ENCODE measurements at places on chromosomes 3 and 15. TPM values are rescaled to one million over a fixed set of nuclear protein-coding genes. Genes with fewer than 3 reads are reported as not detected.

GRCh38 chr3:62732183-62732904 is 142.9 kb downstream of the CADPS start:
- DNase-seq = no peak

DNA sequence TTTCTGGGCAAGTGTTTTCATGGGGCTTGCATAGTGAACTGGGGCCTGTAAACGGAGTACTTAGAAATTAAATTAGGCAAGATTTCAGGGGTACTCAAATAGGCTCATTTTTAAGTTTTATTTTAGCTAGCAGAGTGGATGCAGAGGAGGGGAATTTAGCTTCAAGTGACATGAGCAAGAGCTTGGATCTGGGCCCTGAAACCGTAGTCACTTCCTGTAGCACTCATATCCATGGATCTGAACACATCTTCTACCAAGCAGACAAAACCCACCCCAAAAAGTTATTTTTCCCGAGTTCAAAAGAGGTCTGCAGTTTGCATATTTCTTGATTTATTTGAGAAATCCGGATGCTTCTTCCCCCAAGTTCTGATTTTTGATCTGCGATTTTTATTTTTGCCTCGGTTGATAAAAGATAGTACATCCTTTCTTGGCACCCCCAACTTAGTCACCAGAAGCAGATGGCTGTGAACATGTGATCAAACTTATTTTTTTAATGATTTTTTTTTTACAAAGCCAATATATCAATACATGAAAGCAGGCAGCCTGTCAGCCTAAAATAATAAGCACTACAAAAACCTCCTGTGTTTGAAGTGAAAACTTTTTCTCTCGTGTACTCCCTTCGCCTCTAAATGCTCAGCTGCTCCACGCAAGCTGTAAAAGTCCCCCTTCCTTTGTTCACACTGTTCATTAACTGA is 36.6 kb upstream of the STT3B start:
- DNase-seq = no peak

Gene AMOTL2
- not detected for total RNA-seq

DNA sequence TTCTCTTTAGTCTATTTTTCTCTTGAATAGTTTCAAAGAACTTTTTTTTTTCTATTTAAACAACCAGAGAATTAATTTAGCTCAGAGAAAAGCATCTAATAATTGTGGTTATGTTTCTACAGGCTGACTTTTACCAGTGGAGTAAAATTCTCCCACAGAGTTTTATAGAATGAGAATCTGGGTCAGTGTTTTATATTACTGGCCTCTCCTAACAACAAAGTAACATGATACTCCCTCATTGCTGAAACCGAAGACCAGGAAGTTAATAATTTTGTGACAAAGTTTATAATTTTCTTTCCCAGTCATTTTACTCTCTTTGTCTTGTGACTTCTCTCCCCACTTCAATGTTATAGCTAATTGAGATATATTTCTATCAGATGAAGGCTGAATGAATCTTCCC is 946.9 kb downstream of the EPHA3 start:
- DNase-seq = no peak

GRCh38 chr3:65285956-65286355 is 598.2 kb upstream of the ADAMTS9 start:
- DNase-seq = no peak

GRCh38 chr3:2839876-2840275 is 270.3 kb downstream of the IL5RA start:
- no peak for DNase-seq

DNA sequence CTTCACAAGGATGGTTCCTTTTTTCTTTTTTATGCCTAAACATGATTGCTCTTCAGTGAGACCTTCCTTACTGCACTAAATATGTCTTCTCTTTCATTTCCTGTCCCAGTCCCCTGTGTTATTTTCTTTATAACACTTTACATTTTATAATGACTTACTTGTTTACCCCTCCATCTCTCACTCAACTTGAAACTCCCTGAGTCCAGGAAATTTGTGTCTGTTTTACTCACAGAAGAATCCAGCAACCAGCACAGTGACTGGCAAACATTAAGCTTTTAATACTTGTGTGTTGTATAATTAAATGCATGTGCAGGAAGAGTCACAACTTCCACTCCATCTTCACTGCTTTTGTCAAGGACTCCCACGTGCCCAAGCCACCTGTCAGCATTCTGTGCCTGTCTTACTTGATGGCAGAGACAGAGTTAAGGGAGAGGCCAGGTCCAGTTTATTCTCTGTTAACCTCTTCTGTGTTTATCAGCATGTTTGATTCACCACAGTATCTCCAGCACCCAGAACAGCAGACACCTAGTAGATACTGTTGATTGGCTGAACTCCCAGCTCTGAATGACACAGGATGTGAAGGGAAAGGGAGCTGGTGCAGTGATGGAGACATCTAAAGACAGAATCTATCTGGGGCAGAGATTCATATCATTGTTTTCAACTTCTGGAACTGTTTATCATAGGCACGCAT is 42.8 kb downstream of the SSR3 start:
- DNase-seq = no peak

- no peak for DNase-seq
Measured at GRCh38 chr3:79172241-79172640, 595.6 kb downstream of the ROBO1 start.

- DNase-seq = no peak
Measured at GRCh38 chr15:63013052-63013808, 29.3 kb upstream of the TPM1 start.

GRCh38 chr3:43907508-43907858 is 216.7 kb downstream of the ABHD5 start:
- DNase-seq = no peak

Gene A4GNT
- total RNA-seq = not detected

DNA sequence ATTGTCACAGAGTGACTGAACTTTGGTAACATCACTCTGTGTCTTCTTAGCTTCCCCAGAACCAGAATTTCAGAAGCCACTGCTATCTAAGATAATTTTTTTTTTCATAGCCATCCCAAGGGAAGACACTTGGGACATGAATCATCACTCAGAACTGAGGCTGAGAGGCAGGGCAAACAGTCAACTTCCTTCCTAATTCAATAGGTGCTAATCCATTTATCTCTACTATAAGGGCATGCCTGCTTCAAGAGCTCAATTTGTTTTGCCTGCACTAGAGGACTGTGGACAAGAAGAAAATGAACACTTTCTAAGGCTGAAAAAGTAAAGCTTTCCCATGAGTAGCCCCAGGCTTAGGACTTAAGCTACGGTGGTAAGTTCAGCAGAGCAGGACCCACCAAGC is 56.7 kb upstream of the MYRIP start:
- no peak for DNase-seq

DNA sequence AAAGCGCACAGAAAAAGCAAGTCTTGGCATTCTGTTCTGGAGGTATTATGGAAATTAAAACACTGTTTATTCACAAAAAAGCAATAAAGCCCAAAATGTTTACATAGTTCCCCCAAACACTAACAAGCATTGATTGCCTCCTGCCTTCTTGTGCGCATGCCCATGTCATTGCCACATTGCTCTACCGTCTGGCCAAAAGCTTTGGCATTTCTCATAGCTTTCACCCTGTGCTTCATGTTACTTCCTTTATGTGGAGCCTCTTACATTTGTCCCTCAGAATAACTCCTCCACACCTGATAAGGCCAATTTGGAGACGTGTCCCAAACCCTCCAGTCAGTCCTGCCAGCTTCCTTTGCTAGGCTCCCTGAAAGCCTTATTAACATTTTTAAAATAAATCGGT is 680.8 kb downstream of the GBE1 start:
- DNase-seq = no peak

DNA sequence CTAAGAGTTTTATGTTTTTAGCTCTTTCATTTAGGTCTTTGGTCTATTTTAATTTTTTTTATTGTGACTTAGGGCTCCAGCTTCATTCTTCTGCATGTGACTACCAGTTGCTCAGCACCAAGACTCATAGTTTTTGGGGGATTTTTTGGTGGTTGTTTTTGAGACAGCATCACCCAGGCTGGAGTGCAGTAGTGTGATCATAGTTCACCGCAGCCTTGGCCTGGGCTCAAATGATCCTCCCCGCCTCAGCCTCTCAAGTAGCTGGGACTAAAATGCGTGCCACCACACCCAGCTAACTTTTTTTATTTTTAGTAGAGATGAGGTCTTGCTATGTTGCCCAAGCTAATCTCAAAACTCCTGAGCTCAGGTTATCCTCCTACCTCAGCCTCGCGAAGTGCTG is 19.4 kb downstream of the CDV3 start:
- DNase-seq = no peak

DNA sequence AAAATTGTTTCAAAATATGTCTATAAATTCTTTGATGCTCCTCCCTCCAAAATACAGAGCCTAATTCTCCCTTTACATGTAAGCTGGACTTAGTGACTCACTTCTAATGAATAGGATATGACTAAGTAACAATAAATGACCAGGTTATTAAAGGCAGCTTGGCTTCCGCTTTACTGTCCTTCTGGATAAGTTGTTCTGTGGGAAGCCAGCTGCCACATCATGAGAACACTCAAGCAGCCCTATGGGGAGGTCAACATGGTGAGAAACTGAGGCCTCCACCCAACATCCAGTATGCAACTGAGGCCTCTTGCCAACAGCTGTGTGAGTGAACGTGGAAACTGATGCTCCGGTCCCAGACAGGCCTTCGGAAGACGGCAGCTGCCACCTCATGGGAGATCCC is 247.3 kb upstream of the CHRM5 start:
- no peak for DNase-seq

Gene FOXB1
- total RNA-seq = 0.10 TPM

- no peak for DNase-seq
Measured at GRCh38 chr3:17680530-17680929, 61.9 kb downstream of the TBC1D5 start.

DNA sequence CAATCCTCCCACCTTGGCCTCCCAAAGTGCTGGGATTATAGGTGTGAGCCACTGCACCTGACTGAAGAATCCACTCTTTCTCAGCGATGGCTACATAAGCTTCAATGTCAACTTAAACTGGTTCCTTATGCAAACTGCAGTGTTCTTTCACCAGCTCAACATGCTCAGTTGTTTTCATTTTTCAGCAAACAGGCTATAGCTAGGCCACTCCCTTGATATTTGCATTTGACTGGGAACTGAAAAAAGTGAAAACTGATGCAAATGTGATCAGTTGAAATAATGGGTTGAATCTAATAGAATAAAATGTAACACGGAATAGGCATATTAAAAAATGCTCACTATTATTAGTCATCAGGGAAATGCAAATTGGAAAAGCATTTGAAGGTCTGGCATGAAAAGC is 74.2 kb upstream of the GCNT3 start:
- no peak for DNase-seq

All from natural killer cell treated with Interleukin-12 subunit alpha and Interleukin-12 subunit beta and Interleukin-15 and Interleukin-18, amount 100 ng/mL, for 72 hours (primary cell).